Caki2 (cell line): ENCODE measurements at places on chromosomes 1 and 21. TPM values are rescaled to one million over a fixed set of nuclear protein-coding genes. Genes with fewer than 3 reads are reported as not detected.

Gene GPR161
- total RNA-seq: 7.2 and 7.8 TPM in 2 replicates

DNA sequence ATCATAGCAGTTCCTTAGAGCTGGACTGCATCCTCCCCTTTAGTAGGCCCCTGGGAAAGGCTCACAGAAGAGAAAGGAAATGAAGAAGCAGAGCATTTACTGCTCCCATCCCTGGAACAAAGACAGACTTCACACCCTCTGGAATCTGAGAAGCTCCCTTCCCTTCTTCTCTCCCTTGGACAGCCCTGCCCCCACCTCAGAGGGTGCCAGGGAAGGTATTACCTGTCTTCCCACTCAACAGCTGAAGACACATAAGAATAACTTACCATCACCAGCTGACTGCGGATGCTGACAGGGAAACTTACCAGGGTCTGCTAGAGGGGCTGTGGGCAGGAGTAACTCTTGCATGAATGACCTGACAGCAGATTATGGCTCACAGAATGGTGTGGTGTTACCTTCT lies 14.1 kb upstream of the FAAH start:
- DNase-seq: no peak

- DNase-seq: no peak
Observed at GRCh38 chr1:192973988-192974387, 85.2 kb downstream of the UCHL5 start.

DNA sequence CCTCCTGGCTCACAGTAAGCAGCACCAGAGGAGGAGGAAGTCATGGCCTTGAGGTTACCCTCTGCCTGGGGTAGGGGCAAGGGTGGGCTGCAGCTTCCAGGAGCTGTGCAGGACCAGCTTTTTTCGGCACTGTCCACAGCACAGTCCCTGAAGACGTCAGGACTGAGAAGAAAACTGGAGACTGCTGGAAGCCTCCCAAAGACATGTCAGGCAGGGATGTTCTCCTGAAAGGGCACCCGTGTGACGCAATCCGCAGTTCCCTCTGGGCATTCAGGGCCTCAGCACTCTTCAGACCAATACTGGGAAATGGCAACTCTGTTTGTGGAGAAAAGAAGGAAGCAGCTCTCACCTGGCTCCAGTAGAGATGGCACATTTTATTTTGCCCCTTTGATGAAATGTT lies 64.8 kb upstream of the TENT5C start:
- DNase-seq: no peak

- no peak for DNase-seq
Observed at GRCh38 chr1:204873176-204873575, 2.5 kb downstream of the NFASC start.

- DNase-seq: no peak
Observed at GRCh38 chr1:178877896-178878295, 7.0 kb upstream of the ANGPTL1 start.

Gene ATP1A4
- not detected in 2 replicates for total RNA-seq

DNA sequence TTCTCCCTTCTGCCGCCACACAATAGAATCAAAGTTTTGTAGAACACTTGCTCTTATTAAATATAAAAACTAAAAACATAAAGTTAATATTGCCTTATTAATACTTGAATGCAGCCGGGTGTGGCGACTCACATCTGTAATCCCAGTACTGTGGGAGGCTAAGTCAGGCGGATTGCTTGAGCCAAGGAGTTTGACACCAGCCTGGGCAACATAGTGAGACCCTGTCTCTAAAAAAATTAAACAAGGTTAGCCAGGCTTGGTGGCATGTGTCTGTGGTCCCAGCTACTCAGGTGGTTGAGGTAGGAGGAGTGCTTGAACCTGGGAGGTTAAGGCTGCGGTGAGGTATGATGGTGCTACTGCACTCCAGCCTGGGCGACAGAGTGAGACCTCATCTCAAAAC lies 13.2 kb upstream of the HHAT start:
- no peak for DNase-seq

- DNase-seq: no peak
Observed at GRCh38 chr1:2880086-2880485, 78.6 kb upstream of the TTC34 start.

GRCh38 chr1:208233546-208233945 lies 10.6 kb downstream of the PLXNA2 start:
- no peak for DNase-seq

- no peak for DNase-seq
Observed at GRCh38 chr21:19489930-19490329, 1086.3 kb upstream of the TMPRSS15 start.

GRCh38 chr1:163535807-163536206 lies 214.1 kb downstream of the NUF2 start:
- DNase-seq: peak; percentile 4

DNA sequence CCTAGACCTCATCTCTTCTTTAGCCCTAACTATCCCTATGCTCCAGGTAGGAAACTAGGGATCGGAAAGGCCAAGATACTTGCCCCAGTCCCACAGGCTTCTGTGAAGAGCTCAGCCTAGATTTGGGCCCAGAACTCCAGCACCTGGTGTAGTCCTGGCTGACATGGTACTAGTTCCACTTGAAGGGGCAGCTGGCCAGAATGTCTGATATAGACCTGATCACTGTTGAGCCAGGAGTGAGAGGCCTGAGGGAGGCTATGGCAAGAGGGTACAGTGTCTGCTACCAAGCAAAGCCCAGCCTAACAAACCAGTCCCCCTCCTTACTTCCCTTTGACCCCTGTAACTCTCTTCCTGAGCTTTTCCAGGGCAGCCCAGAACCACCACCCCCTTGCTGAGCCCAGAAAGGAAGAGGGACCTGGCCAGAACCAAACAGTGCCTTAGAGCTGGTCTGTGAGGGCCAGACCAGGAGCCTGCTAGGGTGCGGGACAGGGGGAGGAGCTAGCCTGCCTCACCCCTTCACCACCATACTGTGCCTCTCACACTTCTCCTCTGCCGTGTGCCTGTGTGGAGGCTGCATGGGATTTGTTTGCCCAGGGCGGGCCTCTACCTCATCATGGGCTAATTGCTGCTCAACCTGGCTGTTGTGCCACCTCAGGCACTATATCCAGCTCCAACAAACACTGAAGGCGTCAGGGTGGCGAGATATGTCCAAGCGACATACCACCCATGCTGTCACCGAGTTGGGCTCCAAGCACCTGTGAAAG lies 10.9 kb downstream of the POMGNT1 start:
- no peak for DNase-seq

DNA sequence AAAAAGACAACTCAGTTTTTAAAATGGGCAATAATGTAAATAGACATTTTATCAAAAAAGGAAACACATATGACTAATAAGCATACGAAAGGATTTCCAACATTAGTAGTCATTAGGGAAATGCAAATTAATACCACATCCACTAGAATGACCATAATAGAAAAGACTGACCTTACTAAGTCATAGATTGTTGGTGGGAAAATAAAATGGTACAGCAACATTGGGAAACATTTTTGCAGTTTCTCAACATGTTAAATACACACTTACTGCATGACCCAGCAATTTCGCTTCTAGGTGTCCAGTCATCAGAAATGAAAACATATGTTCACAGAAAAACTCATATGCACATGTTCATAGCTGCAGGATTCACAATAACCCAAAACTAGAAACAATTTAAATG lies 29.9 kb upstream of the SLC44A3 start:
- DNase-seq: no peak

GRCh38 chr1:210394281-210394821 lies 65.6 kb downstream of the HHAT start:
- DNase-seq: peak; percentile 44

DNA sequence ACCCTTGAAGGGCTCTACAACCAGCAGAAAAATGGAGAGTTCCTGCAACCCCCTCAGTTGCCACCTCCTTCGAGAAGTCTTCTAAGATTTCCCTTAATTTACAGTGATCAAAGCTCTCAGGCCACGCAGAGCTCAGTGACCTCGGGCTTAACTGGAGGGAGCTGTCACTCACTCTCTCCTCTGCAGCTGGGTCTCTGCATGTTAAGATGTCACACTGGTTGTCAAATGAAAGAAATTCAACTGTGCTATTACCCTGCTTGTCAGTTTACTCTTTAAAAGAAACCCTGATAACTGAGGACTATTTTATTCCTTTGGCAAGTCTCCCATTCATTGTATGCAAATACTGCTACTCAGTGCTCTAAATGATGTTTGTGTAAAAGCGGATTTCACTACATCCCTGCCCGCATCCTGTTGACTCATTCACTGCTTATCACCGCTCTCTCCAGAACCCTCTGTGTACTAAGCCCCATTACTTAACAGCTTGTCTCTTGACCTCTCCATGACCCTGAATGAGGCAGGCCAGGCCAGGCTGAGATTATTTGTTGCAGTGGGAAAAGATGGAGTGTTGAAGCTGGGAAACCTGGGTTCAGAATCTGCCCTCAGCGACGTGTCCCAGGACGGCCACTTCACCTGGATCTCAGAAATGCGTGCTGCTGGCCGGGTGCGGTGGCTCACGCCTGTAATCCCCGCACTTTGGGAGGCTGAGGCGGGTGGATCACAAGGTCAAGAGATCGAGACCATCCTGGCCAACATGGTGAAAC lies 13.7 kb downstream of the DHRS3 start:
- DNase-seq: peak; percentile 89

Gene CASQ2
- not detected in 2 replicates for total RNA-seq

GRCh38 chr1:15197591-15198447 lies 44.3 kb downstream of the TMEM51 start:
- DNase-seq: no peak

Gene PRDM16
- total RNA-seq: not detected in 2 replicates

Gene CD101
- 0.30 TPM in 1 of 2 replicates, not detected in the other for total RNA-seq

DNA sequence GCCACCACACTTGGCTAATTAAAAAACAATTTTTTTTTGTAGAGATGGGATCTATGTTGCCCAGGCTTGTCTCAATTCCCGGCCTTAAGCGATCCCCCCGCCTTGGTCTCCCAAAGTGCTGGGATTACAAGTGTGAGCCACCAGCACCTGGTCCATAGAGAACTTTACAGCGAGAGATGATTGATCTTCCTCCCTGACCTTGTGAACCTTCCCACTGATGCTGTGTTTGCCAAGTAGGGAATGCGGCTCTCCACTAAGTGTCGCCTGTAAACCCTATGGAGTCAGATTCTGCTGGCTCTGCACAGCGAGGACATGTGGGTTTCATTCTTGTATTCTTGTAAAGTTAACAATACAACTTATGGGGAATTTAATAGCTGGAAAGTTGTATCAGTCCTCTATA lies 81.3 kb upstream of the LYST start:
- DNase-seq: no peak

GRCh38 chr1:74857676-74858075 lies 124.7 kb downstream of the TYW3 start:
- no peak for DNase-seq

Gene VCAM1
- total RNA-seq: 0.10 TPM in 1 of 2 replicates, not detected in the other

Gene DYNLT4
- total RNA-seq: not detected in 2 replicates

GRCh38 chr1:245160741-245161400 lies 6.1 kb downstream of the KIF26B start:
- DNase-seq: no peak

DNA sequence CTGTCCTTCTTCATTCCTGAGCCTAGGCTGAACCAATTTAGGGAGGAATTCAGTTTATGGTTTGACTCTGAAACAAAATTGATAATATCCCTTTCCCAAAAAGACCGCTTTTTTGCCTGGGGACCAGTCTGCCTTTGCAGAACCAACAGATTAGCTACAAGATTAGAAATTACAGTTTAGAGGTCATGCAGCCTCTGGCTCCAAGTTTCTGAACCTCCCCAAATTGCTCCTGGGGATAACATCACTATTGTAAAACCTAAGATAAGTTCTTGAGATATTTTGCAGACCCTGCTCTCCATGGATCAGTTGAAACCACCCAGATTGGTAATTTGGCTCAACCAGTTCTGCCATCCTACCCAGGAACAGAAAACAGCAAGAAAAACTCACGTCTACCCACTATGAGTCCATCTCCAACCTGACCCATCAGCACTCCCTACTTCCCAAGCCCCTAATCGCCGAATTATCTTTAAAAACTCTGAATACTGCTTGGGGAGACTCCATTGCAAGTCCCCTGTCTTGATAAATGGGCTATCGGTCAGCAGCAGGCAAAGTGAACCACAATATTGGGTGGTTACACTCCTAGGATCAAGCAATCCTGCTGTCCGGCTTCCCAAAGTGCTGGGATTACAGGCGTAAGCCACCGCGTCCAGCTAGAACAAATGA lies 605 bp upstream of the RABGGTB start:
- no peak for DNase-seq

- DNase-seq: peak; percentile 51
Observed at GRCh38 chr1:97277891-97278654, 556.5 kb downstream of the PTBP2 start.

DNA sequence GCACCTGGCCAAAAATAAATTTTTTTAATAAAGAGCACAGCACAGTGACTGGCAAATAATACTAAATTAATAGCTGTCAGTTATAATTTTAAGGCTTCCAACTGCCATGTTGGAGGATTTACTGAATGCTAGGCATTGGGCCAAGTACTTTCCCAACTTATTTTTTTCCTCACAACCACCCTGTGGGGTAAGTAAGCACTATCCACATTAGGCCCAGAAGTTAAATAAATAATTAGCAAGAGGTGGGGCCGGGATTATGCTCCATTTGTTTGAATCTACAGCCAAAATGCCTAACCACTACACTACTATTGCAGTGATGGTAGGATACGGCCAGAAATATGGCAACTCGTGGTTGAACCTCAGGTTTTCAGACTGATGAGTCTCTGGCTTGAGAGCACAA lies 4.6 kb upstream of the TRNAU1AP start:
- no peak for DNase-seq
